NCI-H460 (cell line): ENCODE measurements at places on chromosomes 12 and 14.

GRCh38 chr12:47077206-47078085 is 2.0 kb upstream of the PCED1B start:
- no peak for DNase-seq

DNA sequence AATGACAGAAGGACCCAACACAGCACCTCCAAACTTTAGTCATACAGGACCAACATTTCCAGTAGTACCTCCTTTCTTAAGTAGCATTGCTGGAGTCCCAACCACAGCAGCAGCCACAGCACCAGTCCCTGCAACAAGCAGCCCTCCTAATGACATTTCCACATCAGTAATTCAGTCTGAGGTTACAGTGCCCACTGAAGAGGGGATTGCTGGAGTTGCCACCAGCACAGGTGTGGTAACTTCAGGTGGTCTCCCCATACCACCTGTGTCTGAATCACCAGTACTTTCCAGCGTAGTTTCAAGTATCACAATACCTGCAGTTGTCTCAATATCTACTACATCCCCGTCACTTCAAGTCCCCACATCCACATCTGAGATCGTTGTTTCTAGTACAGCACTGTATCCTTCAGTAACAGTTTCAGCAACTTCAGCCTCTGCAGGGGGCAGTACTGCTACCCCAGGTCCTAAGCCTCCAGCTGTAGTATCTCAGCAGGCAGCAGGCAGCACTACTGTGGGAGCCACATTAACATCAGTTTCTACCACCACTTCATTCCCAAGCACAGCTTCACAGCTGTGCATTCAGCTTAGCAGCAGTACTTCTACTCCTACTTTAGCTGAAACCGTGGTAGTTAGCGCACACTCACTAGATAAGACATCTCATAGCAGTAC is 64.6 kb downstream of the RAD52 start:
- no peak for DNase-seq

DNA sequence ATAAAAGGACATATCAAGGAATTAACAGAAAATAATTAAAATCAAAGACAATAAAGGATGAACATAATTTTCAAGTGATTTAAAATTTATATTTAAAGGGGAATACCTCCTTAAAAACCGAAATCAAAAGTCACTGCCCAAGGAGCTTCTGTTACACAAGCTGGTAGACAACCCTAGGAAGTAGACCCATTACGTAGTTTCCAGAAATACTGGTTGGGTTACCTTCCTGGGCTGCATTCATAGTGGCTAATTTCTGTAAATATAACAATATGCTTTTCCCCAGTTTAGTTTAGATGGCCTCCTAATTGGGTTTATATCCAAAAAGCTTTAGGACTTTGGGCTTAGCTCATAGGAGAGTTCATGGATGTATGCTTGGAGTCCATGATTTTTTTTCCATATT is 2.1 kb upstream of the EDDM3A start:
- no peak for DNase-seq

DNA sequence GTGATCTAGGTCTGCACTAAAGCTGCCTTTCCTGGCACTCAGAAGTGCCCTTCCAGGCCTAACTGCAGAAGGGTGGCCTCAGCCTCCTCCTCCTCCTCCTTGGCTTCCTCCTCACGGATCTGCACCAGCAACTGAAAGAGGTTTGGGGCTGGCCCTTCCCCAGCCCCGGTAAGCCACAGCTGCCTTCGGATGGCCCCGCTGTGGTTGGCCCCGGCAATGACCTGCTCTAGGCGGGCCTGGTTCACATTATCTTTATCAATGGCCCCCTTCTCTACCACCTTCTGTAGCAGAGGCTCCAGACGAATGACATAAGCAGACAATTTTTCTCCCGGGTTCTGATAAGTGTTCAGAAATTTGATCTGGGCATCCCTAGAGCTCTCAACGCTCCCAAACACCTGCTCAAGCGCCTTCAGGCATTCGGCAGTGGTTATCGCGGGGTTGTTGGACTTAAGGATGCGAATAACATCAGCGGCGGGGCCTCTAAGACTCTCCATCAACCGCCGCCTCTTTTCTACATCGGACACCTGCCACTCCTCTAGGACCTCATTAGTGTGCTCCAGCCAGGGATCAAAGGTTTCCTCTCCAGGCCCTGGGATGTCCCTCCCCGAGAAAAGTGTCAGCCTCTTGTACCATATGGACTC is 1.5 kb downstream of the PNMA1 start:
- DNase-seq = no peak

DNA sequence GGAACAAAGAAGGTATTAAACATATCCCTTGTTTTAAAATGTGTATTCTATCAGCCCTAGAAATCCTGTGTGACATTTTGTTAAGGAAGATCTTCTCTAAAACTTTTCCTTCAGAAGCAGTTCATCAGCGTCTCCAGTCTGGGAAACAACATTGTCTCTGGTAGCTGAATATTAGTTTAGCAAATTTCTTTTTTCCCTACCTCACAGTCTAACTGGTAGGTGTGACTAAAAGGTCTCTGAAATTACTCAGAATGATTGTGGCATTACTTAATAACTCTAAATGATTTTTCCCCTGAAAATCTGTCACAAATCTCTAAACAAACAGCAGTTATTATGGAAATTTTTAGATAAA is 1044.8 kb downstream of the FLRT2 start:
- DNase-seq = no peak

GRCh38 chr12:3123729-3124128 is 46.5 kb downstream of the TSPAN9 start:
- no peak for DNase-seq
